ENCODE measurements at places on chromosomes 11 and 22.

DNA sequence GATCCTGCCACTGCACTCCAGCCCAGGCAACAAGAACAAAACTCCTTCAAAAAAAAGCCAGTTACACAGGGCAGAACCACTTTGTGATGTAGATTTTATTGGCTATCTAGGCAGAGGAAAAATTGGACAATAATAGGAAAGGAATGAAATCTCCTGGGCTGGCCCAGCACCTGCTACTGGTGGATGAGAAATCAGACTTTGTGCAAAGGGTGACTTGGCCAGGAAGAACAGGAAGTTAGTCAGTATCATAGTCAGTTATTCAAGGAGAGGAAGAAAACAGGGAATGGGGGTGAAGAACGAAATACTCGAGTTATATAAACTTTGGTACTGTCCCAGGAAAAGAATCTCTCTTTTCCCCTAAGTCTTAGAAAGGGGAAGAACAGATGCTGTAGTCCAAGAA lies 11.0 kb upstream of the SPTBN2 start:
- DNase-seq, result no peak

GRCh38 chr11:128757235-128757711 lies 63.4 kb downstream of the FLI1 start:
- peak; percentile 35 for DNase-seq

GRCh38 chr22:46964773-46965550 lies 202.5 kb downstream of the TBC1D22A start:
- no peak for DNase-seq

DNA sequence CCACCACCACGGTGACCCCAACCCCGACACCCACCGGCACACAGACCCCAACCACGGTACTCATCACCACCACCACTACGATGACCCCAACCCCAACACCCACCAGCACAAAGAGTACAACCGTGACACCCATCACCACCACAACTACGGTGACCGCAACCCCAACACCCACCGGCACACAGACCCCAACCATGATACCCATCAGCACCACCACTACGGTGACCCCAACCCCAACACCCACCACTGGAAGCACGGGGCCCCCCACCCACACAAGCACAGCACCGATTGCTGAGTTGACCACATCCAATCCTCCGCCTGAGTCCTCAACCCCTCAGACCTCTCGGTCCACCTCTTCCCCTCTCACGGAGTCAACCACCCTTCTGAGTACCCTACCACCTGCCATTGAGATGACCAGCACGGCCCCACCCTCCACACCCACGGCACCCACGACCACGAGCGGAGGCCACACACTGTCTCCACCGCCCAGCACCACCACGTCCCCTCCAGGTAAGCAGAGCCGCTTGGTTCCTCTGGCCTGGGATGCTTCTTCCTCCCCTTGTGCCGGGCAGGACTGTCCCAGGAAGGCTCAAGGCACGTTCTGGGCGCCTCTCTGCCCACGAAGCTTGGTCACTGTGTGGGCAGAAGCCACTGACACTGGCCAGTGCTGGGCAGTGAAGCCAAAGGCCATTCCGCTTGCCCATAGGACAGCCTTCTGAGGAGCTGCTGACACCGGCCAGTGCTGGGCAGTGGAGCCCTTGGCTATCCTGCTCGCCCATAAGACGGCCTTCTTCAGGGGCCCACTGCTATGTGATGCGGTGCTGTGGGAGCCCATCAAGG lies 25.1 kb downstream of the MUC2 start:
- DNase-seq, result no peak

GRCh38 chr11:111082664-111083063 lies 162.9 kb upstream of the POU2AF2 start:
- no peak for DNase-seq
